ENCODE measurements at places on chromosomes 13 and 19.

GRCh38 chr13:78602561-78603239, 652 bp downstream of the POU4F1 start:
- no peak for DNase-seq

- DNase-seq: no peak
Observed at GRCh38 chr19:35657904-35658700, 8.2 kb upstream of the UPK1A start.

DNA sequence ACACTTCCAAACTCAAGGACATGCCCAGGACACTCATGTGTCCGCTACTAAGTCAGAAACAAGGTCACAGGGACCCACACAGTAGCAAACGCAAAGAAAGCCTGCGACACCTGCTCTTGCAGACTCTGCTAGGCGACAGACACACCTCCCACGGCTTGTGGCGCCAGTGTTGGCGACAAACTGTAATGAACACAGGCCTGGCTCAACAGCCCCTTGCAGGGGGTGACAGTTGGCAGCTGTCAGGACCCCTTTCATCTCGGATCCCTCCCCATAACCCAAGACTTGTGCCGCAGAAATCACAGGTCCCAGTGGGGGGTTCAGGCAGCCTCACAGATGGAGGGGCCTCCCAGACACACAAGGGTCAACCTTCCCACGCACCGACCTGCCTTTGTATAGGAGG, 364 bp downstream of the CKM start:
- DNase-seq: no peak

DNA sequence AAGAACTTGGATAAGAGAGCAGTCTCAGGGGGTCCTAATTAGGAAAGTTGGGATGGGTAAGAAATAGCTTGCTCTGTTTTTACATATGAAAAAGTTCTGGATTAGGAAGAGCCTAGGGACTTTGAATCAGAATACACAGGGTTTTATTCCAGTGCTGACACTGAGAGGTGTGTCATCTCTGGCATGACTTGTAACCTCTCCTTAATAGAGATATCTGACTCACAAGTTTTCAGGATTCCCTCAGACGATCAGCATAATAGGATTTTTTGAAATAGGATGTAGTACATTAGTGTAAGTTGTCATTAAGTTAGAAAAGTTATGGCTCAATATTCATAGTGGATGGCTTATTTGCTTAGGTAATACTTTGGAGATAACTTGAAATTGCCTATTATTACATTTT, 555.2 kb upstream of the MIR17HG start:
- no peak for DNase-seq

- DNase-seq: no peak
Observed at GRCh38 chr19:33370783-33371182, 2.7 kb upstream of the CEBPG start.

GRCh38 chr19:4425537-4425936, 23.1 kb downstream of the CHAF1A start:
- peak; percentile 58 for DNase-seq
